ENCODE measurements at places on chromosomes 1 and 21. TPM values are rescaled to one million over a fixed set of nuclear protein-coding genes. Genes with fewer than 3 reads are reported as not detected.

AMY1B gene
- total RNA-seq = not detected

PRELP gene
- 34.7 TPM for total RNA-seq

LCA5L gene
- not detected for total RNA-seq

GRCh38 chr1:30183895-30184294, 539.5 kb downstream of the MATN1 start:
- no peak overlapping the region for H3K4me3 ChIP-seq
- no peak overlapping the region for H3K27ac ChIP-seq
- no peaks in the 10 kb centered on the region for H3K36me3 ChIP-seq
- no peaks in the 10 kb centered on the region for H3K4me1 ChIP-seq
- H3K27me3 ChIP-seq = peaks cover 22% of the 10 kb centered on the region
- DNase-seq = peak; percentile 64

GRCh38 chr1:180213401-180214170, 16.5 kb upstream of the LHX4 start:
- H3K4me1 ChIP-seq = no peaks in the 10 kb centered on the region
- H3K4me3 ChIP-seq = no peak overlapping the region
- H3K36me3 ChIP-seq = no peaks in the 10 kb centered on the region
- DNase-seq = peak; percentile 49
- no peaks in the 10 kb centered on the region for H3K27me3 ChIP-seq

DNA sequence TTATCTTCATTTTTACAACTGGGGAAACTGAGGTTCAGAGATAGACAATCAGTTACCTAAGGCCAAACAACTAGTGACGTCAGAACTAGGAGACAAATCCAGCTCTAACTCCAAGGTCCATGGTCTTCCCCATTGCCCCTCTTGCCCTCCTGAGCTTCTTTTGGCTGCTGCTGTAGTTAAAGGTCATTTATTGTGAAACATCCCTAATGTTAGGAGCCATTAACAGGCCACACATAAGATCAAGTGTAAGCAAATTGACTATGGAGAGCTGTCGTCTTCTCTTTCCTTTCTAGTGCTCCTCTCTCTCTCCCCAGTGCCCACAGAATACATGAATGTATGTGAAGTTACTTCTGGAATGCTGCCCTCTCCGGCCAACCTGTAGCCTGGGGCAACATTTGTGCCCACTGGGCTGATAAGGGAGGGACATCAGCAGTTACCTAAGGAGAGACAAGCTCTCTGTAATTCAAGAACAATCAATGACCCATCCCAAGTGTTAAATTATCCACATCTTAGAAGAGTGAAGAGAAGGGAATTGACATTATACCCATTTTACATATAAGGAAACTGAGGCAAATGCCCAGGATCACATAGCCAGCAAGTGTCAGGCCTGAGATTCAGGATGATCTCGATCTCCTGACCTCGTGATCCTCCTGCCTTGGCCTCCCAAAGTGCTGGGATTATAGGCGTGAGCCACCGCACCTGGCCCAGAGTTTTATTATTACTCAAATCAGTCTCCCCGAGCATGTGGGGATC, 40.1 kb downstream of the PTAFR start:
- H3K27me3 ChIP-seq = no peaks in the 10 kb centered on the region
- no peaks in the 10 kb centered on the region for H3K4me1 ChIP-seq
- H3K36me3 ChIP-seq = no peaks in the 10 kb centered on the region
- no peak overlapping the region for H3K27ac ChIP-seq

- H3K36me3 ChIP-seq = no peaks in the 10 kb centered on the region
- peaks cover 44% of the 10 kb centered on the region for H3K4me1 ChIP-seq
- no peak overlapping the region for H3K4me3 ChIP-seq
- peaks cover 23% of the 10 kb centered on the region for H3K27me3 ChIP-seq
- peak overlapping the region; percentile 94 for H3K27ac ChIP-seq
Observed at GRCh38 chr1:13587256-13588030, 3.8 kb downstream of the PDPN start.

DNA sequence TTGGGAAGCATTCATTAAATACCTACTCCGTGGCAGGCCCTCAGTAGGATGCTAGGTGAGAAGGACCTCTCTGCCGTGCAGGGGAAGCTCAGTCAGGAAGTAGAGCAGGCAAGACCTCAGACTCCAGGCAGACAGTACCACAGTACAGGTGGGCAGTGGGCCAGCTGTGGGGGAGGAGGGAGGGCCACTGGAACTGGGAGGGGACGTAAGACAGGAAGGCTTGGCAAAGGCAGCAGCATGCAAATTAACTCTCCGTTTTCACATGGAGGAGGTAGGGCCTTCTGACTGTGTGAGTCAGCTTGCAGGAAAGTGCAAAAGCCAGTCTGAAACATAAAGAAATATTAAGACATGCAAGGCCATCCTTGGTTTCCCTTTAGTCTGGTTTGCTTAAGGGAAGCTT, 157.7 kb downstream of the TRIM33 start:
- H3K27ac ChIP-seq = no peak overlapping the region
- no peak overlapping the region for H3K4me3 ChIP-seq
- no peaks in the 10 kb centered on the region for H3K36me3 ChIP-seq

DNA sequence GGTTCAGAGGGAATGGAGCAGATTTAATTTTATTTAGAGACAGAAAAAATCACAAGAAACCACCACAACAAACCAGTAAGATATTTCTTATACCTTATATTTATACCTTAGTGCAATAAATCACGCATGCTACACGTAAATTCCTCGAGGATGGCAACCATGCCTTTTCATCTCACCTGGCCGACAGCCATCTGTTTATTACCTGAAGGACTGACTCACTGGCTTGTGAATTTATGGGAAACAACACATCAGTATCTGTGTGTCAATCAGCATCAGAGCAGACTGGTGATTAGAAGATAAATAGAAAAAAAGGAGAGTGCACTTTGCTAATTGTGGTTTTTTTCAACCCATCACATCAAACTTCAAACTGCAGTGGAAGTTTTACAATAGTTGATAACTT, 58.4 kb downstream of the S1PR1 start:
- no peak overlapping the region for H3K4me3 ChIP-seq
- H3K27ac ChIP-seq = no peak overlapping the region
- peaks cover 3% of the 10 kb centered on the region for H3K4me1 ChIP-seq

GRCh38 chr1:21550866-21551475, 41.7 kb downstream of the ALPL start:
- H3K27me3 ChIP-seq = peaks cover 18% of the 10 kb centered on the region
- no peak overlapping the region for H3K27ac ChIP-seq
- no peak for DNase-seq
- H3K4me3 ChIP-seq = no peak overlapping the region
- H3K36me3 ChIP-seq = no peaks in the 10 kb centered on the region
- H3K4me1 ChIP-seq = no peaks in the 10 kb centered on the region

GRCh38 chr1:51189421-51190073, 46.5 kb upstream of the RNF11 start:
- no peaks in the 10 kb centered on the region for H3K4me1 ChIP-seq
- no peaks in the 10 kb centered on the region for H3K36me3 ChIP-seq
- no peaks in the 10 kb centered on the region for H3K27me3 ChIP-seq
- no peak overlapping the region for H3K4me3 ChIP-seq
- no peak overlapping the region for H3K27ac ChIP-seq

DNA sequence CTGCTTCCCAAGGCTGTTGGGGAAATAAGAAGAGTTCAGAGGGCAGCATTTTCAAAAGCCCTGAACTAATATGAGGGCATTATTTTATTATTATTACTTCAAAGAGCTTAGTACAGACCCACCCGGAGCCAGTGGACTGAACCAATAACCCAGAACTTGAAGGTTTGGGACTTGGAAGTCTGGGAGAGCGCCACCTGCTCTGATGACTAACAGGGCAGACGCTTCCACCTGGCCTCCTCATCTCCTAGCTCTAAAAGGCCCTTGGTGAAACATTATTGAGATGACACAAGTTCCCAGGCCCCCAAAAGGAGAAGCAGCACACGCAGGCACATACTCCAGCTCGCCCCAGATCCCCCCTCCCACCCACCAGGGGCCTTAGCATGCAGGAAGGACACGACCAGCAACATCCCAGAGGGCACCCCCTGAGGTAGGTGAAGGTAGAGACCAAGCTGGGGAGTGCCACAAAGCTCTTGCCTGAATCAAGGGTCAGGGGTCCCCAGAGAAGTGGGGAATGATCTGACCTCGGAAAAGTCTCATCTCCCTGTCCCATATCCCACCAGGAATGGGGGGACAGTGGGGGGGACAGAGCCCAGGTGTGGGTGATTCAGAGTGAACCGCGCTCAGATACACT, 1.3 kb downstream of the DLGAP3 start:
- DNase-seq = no peak
- peaks cover 79% of the 10 kb centered on the region for H3K27me3 ChIP-seq
- no peak overlapping the region for H3K27ac ChIP-seq
- no peaks in the 10 kb centered on the region for H3K36me3 ChIP-seq
- H3K4me3 ChIP-seq = no peak overlapping the region

- H3K36me3 ChIP-seq = no peaks in the 10 kb centered on the region
- no peak for DNase-seq
- H3K4me1 ChIP-seq = peaks cover 81% of the 10 kb centered on the region
- no peaks in the 10 kb centered on the region for H3K27me3 ChIP-seq
- no peak overlapping the region for H3K27ac ChIP-seq
- no peak overlapping the region for H3K4me3 ChIP-seq
Observed at GRCh38 chr1:27399251-27400025, 7.0 kb downstream of the GPR3 start.

GRCh38 chr1:208409176-208409575, 165.0 kb upstream of the PLXNA2 start:
- H3K27me3 ChIP-seq = no peaks in the 10 kb centered on the region
- H3K4me3 ChIP-seq = no peak overlapping the region
- DNase-seq = no peak

DNA sequence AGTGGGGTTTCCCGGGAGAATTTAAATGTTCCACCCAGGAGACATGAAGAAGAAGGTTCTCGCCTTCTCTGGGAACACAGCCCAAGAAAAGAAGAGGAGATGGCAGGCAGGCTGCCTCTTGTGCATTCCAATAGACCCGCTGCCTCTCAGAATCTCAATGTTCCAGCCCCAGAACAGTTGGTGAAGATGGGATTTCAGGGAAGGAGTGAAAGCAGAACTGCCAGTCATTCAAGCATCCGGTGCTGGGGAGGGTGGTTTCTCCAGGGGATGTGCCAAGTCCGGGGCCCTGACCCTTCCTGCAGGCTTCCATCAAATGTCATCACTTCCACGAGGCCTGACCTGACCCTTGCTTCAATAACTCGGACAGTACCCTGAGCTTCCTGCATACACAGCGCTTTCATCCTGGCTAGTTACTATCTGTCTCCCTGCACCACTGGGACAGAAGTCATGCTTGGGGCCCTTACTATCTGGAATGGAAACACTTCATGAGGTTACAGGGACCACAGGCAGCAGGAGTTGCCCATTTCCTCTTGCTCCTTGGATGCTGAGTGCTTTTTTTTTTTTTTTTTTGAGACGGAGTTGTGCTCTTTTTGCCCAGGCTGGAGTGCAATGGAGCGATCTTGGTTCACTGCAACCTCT, 386.6 kb upstream of the POU3F1 start:
- H3K4me3 ChIP-seq = no peak overlapping the region
- no peaks in the 10 kb centered on the region for H3K4me1 ChIP-seq
- H3K36me3 ChIP-seq = no peaks in the 10 kb centered on the region
- no peak overlapping the region for H3K27ac ChIP-seq

GRCh38 chr1:241738284-241739078, 86.4 kb downstream of the WDR64 start:
- H3K36me3 ChIP-seq = no peaks in the 10 kb centered on the region
- H3K27me3 ChIP-seq = no peaks in the 10 kb centered on the region
- H3K27ac ChIP-seq = no peak overlapping the region

DNA sequence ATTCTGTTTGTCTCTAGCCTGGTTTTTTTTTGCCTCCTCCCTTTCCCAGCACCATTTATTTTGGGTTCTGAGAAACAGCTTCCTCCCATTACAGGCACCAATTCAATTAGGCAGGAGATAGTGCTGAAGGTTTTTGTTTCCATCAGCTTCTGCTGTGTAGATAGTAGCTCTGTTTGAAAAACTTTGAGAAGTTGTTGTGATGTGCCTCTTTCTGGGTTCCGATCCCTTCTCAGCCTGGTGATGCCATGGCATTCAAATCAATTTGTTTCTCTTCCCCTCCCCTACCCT, 109.0 kb downstream of the NFIA start:
- peak overlapping the region; percentile 25 for H3K27ac ChIP-seq
- peaks cover 32% of the 10 kb centered on the region for H3K4me1 ChIP-seq
- H3K36me3 ChIP-seq = no peaks in the 10 kb centered on the region
- H3K4me3 ChIP-seq = no peak overlapping the region
- no peaks in the 10 kb centered on the region for H3K27me3 ChIP-seq
